Type B pancreatic cell (in vitro differentiated cells): ENCODE measurements at places on chromosomes 13 and 19. TPM values are rescaled to one million over a fixed set of nuclear protein-coding genes. Genes with fewer than 3 reads are reported as not detected.

USHBP1 gene
- 0.29 TPM in 1 of 2 replicates, not detected in the other for total RNA-seq

GRCh38 chr13:24221007-24221406 is 60.5 kb downstream of the SPATA13 start:
- no peaks in the 10 kb centered on the region for H3K36me3 ChIP-seq
- no peak for DNase-seq
- no peak overlapping the region for H3K4me3 ChIP-seq

DNA sequence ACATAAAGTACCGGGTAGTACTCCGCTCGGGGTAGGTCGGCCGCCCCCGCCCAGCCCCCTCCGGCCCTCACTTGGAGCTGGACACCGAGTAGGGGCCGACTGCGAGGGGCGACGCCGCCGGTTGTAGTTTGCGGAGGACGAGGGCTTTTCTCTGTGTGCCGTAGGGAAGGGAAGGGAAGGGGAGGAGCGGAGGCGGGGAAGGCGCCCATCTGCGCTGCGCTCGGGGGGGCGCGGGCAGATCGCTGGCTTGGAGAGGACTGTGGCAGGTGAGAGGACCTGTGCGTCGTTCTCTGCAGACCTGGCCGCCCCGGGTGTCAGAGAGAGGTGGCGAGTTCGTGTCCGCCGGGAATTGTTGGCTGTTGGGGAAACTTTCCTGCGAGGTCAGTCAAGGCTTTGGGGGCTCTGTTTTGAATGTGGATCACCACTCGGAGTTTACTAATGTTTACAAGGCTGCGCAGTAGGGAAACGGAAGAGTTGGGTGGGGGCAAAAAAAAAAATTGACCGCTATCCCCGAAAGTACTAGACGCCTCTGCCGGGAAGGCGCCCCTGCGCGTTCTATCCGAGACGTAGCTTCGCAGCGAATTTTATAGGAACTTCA is 1.4 kb downstream of the ING1 start:
- H3K27ac ChIP-seq, result peak overlapping the region; percentile 100
- peaks cover 15% of the 10 kb centered on the region for H3K4me1 ChIP-seq
- H3K36me3 ChIP-seq, result peaks cover 5% of the 10 kb centered on the region
- peaks cover 7% of the 10 kb centered on the region for H3K27me3 ChIP-seq
- H3K4me3 ChIP-seq, result peak overlapping the region; percentile 100

DNA sequence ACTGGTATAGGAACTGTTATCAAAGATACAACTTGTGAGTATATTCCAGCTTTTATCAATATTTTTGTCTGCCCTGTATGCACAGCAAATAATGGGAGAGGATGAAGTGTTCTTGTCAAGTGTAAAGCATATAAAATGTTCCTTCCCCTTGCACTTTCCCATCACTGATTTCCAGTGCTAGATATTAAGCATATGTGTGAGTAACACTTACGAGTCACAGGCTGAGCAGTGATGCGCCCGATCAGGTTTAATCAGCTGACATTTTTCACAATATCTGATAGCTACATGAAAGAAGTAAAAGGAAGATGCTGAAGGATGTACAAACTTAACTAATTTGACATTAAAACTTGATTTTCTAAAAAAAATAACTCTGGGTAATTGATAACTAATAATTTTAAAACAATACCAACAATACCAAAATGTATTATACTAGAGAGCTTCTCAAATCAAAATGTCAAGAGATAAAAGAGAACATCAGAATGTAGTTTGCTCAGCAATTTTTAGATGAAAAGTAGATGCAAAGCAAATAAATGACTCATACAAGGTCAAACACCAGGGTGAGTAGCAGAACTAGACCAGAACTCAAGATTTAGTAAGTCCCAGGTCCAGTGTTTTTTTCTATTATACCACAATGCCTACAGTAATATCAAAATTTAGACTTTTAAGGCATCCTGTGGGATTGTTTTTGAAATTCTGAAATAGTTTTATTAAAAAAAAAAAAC is 56.4 kb downstream of the ZDHHC20 start:
- peaks cover 37% of the 10 kb centered on the region for H3K36me3 ChIP-seq
- H3K4me1 ChIP-seq, result no peaks in the 10 kb centered on the region
- H3K27me3 ChIP-seq, result no peaks in the 10 kb centered on the region

DNA sequence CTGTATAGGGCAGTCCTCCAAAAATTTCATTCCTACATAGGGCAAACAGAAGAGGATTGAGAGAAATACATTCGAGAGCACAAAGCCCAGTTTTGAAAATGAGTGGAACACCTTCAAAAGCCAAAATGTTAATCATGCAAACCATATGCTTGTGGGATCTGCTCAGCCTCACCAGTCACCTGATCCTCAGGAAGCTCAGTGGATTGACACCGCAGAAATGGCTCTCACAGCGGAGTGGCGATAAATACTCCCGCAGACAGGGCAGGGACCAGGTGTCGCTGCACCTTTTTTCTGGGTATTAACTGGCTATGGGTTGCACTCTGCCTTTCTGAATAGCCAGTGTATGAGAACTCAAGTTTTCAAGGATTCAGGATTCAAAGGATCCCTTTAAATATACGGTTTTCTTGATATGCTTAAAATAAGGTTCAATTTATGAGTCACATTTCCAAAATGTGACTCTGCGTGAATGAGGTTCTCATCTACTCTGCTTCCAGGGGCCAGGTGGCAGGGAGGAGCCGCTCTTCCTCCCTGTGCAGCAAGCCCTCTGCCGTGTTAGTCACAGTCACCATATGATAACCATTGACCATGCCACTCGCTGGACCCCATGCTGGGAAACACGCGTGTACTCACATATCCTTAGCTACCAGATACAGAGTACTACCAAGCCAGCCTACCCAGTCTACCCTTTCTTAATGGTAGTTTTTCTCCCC is 18.3 kb upstream of the DHRS12 start:
- no peaks in the 10 kb centered on the region for H3K36me3 ChIP-seq
- no peak overlapping the region for H3K27ac ChIP-seq
- peaks cover 11% of the 10 kb centered on the region for H3K27me3 ChIP-seq
- DNase-seq, result no peak

GRCh38 chr13:95937714-95938320 is 115.4 kb downstream of the UGGT2 start:
- peaks cover 60% of the 10 kb centered on the region for H3K36me3 ChIP-seq
- DNase-seq, result no peak
- H3K27ac ChIP-seq, result no peak overlapping the region
- H3K4me3 ChIP-seq, result no peak overlapping the region
- no peaks in the 10 kb centered on the region for H3K27me3 ChIP-seq
